M059J (cell line): ENCODE measurements at places on chromosomes 2 and 18.

- DNase-seq: no peak
Observed at GRCh38 chr18:40407909-40408308, 1547.1 kb upstream of the PIK3C3 start.

DNA sequence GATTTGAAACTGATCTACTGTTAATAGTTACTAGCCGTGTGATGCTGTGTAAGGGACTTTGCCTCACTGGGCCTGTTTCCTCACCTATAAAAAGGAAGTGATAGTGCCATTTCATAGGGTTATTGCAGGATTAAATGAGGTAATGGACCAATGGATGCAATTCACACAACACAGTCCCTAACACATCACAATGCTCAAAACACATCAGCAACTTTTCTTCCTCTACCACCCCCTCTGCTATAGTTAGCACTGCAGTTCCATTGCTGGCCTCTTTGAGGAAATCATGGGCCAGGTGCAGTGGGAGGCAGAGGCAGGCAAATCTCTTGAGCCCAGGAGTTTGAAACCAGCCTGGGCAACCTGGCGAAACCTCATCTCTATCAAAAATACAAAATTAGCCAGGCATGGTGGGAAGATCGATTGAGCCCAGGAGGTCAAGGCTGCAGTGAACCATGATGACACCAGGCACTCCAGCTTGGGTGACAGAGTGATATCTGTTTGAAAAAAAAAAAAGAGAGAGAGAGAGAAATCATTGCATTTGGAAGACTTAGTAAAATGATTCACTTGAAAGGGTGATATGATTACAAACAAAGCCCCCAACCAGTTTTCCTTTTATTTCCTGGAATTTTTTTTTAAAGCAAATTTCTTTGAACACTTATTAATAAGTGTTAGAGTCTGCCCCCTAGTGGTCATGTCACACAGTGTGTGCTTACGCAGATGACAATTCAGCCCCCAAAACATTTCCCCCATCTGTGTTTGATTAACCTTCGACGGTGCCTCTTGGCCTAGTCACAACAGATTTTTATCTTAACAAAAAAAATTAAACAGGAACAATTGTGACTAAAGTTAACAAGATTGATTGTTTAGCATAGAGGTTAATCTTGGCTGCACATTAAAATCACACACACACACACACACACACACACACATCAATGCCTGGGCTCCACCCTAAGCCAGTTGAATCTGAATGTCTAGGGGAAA lies 88.6 kb upstream of the BCL11A start:
- peak; percentile 28 for DNase-seq

- no peak for DNase-seq
Observed at GRCh38 chr18:48580782-48581181, 42.0 kb downstream of the CTIF start.

GRCh38 chr18:11454040-11454439 lies 155.4 kb upstream of the SLC35G4 start:
- DNase-seq: no peak

GRCh38 chr2:123717636-123718334 lies 307.3 kb upstream of the CNTNAP5 start:
- DNase-seq: no peak

GRCh38 chr2:122389694-122390093 lies 634.2 kb downstream of the TSN start:
- no peak for DNase-seq

GRCh38 chr2:178666458-178666857 lies 140.8 kb downstream of the TTN start:
- DNase-seq: no peak

GRCh38 chr2:31214444-31214915 lies 2.8 kb downstream of the CAPN14 start:
- no peak for DNase-seq

GRCh38 chr2:161423421-161424393 lies 7.6 kb downstream of the TBR1 start:
- DNase-seq: no peak

DNA sequence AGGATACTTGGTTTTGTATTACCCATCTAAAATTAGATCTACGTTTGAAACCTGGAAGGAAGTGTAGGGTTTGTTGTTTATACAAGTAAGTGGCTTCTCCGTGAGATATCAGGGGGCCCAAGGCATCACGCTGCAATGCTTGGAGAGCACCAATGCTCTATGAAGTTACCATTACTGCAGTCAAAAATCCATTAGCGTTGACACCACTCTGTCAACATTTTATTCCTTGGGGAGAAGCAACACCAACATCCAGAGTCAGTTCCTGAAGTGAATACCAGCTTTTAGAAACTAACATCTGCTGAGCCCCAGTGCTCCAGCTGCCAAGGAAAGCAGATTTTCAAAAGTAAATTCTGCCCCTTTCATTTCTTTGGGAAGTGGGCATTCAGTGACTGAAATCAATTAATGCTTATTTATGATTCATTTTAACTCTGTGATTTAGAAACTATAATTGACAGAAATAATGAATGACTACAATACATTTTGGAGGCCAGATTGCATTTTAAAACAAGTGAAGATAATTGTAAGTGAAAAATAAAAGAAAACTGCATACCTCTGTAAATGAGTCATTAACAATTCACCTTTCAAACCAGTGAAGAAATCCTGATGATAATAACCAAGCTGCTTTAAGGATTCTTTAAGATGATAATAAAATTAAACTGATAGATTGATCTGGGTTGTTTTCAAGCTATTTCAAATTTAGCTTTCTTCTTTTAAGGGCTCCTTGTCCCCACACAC lies 30.5 kb downstream of the LRP1B start:
- no peak for DNase-seq

DNA sequence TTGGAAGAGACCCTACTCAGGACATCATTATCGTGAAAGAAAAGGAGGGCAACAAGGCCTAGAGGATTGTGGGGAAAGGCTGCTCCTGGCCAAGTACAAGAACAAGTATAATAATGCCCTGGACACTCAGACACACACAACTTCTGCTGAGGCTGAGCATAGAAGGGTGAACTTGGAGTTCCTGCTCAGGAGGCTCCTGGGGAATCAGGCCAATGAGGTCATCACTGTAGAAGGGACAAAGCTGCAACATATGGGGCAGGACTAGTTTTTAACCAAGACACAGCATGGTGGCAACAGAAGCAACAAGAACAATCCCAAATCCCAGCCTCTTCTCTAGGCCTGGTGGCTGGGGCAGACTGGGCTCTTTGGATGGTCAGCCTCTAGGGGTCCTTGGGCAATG lies 102.6 kb downstream of the POLR1A start:
- no peak for DNase-seq

- DNase-seq: no peak
Observed at GRCh38 chr2:51720826-51721225, 688.9 kb upstream of the NRXN1 start.

GRCh38 chr18:24470022-24470618 lies 9.7 kb downstream of the HRH4 start:
- DNase-seq: no peak

DNA sequence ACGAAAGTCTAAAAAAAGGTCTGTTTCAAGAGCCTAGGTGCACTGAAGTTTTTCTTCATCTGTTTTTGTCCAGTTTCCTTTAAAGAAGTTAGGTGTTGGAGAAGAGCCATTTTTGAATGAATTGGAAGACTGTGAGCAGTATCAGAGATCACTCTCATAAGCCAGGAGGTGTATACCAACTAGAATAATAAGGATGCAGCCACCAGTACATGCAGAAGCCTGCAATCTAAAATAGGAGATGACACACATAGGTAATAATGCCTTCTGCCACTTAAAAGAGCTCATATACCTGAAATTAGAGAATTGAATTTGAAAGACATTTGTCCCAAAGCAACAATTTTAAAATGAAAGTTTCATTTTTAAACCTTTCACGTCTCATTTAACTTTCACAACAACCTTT lies 81.7 kb downstream of the RBMS1 start:
- no peak for DNase-seq

DNA sequence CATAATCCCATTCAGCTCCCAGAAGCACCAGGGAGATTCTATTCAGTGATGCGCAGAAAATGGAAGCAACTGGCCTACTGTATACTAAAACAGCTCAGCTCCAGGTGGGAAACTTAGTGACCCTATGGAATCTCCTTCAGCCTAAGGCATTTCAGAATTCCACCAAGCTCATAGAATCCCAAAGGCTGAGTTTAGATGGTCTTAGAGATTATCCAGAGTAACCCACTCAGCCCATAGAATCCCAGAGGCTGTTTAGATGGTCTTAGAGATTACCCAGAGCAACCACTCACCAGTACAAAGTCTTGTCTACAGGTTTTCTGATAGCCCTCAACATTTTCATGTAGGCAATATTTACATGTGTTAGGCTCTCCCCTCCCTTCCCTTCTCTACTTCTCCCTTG lies 232.0 kb upstream of the SLC14A2 start:
- no peak for DNase-seq

GRCh38 chr18:69715191-69715795 lies 232.4 kb downstream of the CD226 start:
- peak; percentile 35 for DNase-seq

- DNase-seq: no peak
Observed at GRCh38 chr2:143623909-143624260, 494.7 kb downstream of the ARHGAP15 start.

GRCh38 chr2:95058989-95059641 lies 33.6 kb downstream of the MAL start:
- DNase-seq: no peak

DNA sequence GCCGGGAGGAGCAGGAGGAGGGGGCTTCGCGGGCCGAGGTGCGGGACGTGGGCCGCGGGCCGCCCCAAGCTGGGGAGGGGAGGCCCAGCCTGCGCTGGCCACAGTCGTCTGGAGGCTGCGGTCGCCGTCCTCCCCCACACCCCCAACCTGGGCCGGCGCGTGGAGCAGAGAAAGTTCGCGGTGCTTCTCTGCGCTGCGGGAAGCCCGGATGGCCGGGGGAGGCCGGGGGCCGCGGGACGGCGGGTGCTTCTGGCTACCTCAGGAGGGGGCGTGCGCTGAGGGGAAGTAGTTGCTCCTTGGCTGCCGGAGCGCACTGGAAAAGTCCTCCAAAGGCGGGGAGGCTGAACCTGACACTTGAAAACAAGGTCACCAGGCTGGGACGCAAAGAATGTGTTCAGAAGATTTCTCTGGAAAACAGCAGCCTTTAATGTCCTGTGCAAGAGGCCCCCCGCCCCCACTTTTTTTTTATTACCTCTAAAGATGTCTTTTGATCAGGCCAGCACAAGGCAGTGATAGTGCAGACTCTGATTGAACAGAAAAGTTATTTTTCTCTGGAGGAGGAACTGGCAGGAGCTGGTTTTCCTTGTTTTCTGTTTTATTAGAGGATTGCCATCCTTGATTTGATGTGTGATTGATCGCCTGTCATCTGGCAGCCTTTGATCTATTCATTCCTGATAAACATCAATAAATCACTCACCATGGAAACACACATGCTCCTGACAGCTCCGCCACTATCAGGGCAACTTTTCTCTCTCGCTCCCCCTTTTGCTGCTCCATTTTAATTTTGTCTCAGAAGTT lies 1.6 kb downstream of the TSHZ1 start:
- DNase-seq: peak; percentile 43

GRCh38 chr18:35201256-35201931 lies 39.4 kb upstream of the ZNF397 start:
- no peak for DNase-seq

GRCh38 chr2:81136296-81136695 lies 831.7 kb upstream of the LRRTM1 start:
- DNase-seq: no peak

DNA sequence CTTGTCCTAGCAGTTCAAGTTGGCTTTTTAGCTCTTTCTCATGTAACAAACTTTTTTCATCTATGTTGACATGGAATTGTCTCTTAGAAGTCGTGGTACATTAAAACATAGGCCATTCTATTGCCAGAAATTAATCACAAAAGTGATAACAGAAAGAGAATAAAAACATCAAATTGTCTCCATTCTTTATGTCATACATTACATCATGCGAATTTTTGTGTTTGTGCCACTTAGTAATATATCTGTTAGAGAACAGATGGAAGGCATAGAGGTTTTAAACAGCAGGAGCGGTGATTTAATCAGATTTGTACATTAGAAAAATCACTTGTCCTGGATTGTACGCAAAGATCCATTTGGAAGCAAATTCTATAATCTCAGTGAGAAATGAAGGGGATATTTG lies 136.5 kb upstream of the CDH20 start:
- DNase-seq: no peak

DNA sequence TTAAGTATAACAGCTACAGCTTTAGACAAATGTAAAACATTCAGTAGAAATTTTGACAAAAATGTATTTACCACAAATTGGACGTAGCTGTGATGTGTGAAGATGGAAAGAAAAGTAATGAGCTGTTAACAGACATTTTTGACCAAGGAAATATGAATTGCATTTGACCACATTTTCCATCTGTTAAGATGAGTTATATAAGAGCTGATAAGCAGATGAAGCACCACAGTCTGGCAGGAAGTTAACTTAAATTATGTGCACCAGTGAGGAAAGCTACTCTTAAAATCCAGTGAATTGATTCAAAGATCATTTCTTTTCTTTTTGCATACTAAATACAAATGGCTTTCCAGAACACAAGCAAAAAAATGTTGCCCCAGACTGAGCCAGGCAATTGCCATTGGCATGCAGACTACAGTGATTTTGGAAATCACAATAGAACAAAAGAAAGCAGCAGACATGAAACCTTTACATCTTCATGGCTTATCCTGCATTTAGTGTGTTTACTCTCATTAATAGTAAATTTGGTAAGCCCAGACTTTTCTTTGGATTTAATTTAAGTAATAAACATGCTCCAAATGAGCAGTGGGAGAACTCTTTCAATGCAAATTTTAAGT lies 493.7 kb downstream of the TMX3 start:
- no peak for DNase-seq

GRCh38 chr2:217179854-217180253 lies 320.0 kb upstream of the TNP1 start:
- no peak for DNase-seq

DNA sequence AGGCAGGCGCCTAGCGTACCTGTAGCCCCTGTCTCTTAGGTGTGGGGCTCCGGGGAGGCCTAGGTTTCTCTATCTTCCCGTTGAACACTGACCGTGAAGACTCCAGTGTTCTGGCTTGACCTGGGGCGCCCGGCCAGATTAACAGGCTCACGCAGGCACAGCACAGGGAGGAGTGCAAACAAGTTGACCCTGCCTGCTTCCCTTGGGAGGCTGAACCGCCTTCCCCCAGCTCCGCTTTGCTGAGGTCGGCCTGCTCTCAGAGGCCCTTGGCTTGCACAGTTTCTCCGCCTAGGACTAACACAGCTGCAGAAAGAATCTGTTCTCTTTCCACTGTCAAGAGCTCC lies 567 bp downstream of the PCYOX1 start:
- DNase-seq: peak; percentile 9

GRCh38 chr2:42296226-42296625 lies 64.8 kb downstream of the COX7A2L start:
- no peak for DNase-seq

GRCh38 chr2:71074893-71075395 lies 6.5 kb downstream of the NAGK start:
- DNase-seq: no peak

DNA sequence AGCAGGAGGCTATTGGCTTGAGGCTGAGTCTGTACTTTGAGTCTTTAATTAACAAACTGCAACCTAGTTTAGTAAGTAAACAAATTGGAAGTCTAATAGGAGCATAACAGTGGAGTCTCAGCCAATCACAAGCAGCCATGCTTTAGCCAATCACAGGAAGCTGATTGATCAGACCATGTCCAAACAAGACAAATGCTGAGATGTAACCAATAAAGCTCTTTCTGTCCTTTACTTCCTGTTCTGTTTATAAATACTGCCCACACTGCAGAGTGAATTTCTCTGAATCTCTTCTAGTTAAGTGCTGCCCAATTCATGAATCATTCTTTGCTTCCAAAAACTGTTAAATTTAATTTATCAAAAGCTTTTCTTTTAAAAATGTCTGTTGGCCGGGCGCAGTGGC lies 146.6 kb upstream of the DLX2 start:
- DNase-seq: peak; percentile 64
